Stimulated activated naive CD8-positive, alpha-beta T cell treated with anti-CD3 and anti-CD28 coated beads, Interleukin-15, Interleukin-2, amounts not matched to agents 100 U/mL and 50 U/mL, for 24 hours (primary cell): ENCODE measurements at places on chromosomes 7 and 10.

GRCh38 chr10:116801658-116802057 is 47.6 kb upstream of the ENO4 start:
- DNase-seq = no peak

GRCh38 chr10:22624287-22624738 is 90.1 kb downstream of the PIP4K2A start:
- DNase-seq = no peak

- DNase-seq = no peak
Measured at GRCh38 chr7:31729195-31729804, 42.3 kb downstream of the PPP1R17 start.

GRCh38 chr10:44045020-44045419 is 339.9 kb downstream of the CXCL12 start:
- DNase-seq = no peak

- DNase-seq = no peak
Measured at GRCh38 chr7:157372300-157373232, 35.8 kb downstream of the DNAJB6 start.

GRCh38 chr10:119441921-119442757 is 100.4 kb downstream of the RGS10 start:
- no peak for DNase-seq

DNA sequence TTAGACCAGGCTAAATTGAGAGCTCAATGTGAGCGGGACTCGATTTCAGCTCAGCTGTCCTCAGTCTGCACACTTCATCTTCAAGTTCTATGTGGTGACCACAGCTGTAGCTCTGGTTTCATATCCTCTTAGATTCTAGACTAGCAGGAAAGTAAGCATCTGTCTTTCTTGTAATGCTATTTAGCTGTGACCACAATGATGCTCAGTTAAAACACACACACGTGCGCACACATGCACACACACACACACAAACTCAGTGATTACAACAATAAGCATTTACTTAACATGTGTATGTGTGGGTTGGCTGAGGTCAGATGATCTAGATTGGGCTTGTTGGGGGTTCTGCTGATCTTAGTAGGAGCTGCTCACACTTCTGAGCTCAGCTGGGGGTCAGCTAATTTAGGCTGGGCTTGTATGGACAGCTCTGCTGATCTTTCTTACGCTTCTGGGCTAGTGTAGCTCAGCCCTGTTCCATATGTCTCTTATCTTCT is 82.5 kb downstream of the ZNF365 start:
- DNase-seq = no peak

DNA sequence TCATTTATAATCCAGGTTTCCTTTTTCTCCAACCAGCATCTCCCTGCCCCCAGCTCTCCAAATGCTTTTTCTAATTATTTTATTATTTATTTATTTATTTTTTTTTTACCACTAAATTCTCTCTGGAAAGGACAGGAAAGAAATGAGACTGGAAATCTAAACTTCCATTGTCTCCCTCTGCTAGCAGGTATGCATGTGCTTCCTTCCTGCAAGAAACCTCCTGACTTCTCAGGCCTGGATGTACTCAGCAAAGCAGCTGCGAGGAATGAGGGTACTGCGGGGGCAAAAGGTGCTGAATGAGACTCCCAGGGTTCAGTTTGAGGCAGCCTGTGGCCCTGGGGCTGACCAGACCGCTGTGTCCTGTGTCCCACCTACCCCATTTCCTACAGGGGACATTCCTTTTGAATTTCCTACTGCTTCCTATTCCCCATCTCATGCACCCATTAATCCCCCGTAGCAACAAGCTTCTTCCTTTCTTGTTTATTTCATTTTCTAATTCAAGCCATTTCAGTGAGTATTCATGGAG is 324.6 kb upstream of the IGFBP3 start:
- DNase-seq = no peak

- no peak for DNase-seq
Measured at GRCh38 chr7:112371701-112372100, 78.6 kb upstream of the IFRD1 start.

GRCh38 chr10:63798599-63799498 is 277.6 kb downstream of the REEP3 start:
- no peak for DNase-seq

DNA sequence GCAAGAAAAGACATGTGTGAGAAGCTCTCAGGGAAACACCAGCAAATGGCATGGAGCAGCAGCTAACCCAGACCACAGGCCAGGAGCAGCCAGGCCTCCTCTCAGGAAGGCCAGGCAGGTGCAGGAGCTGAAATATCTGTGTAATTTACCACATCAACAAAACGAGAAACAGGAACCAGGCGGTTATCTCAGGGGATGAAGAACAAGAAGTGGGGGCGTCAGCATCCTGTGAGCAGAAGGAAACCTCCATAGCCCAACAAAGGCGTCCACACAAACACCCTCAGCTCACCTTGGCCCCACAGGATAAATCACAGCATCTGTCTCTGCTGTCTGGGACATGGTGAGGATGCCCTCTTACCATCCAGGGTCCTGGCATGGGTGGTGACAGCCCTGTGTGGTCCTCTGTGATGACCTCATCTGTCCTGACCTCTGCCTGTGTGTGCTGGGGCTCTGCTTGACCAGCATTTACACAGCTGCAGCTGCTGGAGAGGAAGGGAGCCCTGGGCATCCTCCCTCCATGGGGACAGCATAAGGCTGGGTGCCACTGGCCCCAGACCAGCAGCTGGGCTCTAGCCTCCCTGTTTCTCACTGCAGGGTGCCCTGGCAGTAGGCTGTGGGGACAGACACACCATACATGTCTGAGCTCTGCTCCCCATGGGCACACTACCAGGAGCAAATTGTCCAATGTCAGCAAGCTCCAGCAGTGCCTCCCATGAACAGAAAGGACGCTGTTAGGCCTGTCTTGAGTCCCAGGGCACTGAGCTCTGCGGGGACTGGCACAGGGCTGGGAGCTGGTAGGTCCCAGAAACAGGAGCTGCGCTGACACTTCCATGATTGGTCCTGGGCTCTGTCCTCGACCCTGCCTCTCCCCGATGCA is 34.6 kb downstream of the ANXA8 start:
- no peak for DNase-seq
